ENCODE measurements at places on chromosomes 7 and 10. TPM values are rescaled to one million over a fixed set of nuclear protein-coding genes. Genes with fewer than 3 reads are reported as not detected.

DNA sequence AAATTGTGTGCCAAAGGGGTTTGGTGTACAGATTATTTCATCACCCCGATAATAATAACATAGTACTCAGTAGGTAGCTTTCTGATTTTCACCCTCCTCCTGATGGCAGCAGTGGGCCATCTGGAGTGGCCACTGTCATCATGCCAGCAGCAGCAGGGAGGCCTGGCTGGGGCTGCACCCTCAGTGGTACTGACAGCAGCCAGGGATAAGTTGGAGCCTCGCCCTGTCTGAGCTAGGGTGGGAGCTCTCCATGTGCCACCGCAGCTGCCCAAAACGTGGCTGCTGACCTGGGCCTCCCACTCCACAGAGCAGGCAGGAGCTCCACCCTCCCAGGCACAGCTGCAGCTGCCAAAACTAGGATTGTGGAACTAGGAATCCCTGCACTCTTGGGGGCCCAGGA is 700.8 kb upstream of the KCND2 start:
- DNase-seq = no peak

GRCh38 chr10:13815756-13816155 is 229.0 kb downstream of the PRPF18 start:
- DNase-seq = no peak

The MBL2 gene
- not detected for polyA plus RNA-seq

GRCh38 chr10:126930131-126930882 is 25.1 kb downstream of the DOCK1 start:
- no peak for DNase-seq

DNA sequence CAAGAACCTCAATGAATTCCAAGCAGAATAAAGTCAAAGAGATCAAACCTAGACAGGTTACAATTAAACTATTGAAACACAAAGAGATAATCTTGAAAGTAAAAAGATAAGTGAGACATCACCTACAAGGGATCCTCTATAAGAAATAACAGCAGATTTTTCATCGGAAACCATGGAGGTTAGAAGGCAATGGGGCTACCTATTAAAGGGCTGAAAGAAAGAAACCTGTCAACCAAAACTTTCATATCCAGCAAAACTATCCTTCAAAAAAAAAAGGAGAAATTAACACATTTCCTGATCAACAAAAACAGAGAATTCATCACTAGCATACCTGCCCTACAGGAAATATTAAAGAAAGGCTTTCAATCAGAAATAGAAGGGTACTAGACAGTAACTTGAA is 244.9 kb downstream of the ARHGAP12 start:
- DNase-seq = peak; percentile 7

The FRMD4A gene
- polyA plus RNA-seq = 2.5 TPM

GRCh38 chr10:113712024-113712423 is 32.3 kb downstream of the CASP7 start:
- no peak for DNase-seq

GRCh38 chr7:53531-53930 is 138.8 kb upstream of the FAM20C start:
- DNase-seq = no peak

The MYPN gene
- polyA plus RNA-seq = 1.5 TPM

- no peak for DNase-seq
Measured at GRCh38 chr7:112721366-112721765, 68.8 kb downstream of the TMEM168 start.

GRCh38 chr10:75672111-75672671 is 240.8 kb downstream of the LRMDA start:
- DNase-seq = no peak

The MGMT gene
- polyA plus RNA-seq = 4.3 TPM

The ITIH5 gene
- 0.05 TPM for polyA plus RNA-seq

The MYL10 gene
- not detected for polyA plus RNA-seq

The MAGI2 gene
- polyA plus RNA-seq = 0.53 TPM

The ANKRD61 gene
- 0.49 TPM for polyA plus RNA-seq

DNA sequence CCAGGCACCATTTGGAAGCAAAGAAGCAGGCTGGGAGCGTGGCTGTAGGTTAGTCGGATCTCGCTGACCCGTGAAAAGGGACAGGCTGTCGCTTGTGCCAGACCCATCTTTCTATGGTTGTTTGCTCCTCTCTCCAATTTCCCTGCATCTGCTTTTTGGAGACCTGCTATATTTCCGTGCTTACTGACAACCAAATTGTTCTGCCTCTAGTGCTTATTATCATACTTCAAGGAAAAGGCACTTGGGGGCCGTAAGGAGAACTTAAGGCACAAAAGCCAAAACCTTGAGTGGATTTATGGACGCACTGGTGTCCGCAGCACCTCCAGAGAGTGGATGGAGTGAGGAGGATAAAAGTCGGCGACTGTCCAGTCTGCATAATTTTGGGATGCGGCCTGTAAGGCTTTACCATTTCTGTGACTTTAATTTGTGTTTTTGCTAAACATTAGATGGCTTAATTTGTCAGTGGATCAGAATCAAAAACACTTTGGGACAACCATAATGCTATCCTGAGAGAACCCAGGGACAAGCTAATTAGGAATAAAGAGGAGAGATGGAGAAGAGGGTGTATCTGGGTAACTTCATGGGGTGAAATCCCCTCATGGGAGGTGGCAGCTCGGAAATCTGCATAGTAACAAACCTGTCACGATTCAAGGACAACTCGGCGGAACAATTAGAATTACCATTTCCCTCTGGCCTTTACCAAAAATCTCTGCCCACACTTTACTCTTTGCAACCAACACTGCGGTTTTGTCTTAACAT is 206.7 kb downstream of the HDAC9 start:
- DNase-seq = no peak

The CALHM1 gene
- polyA plus RNA-seq = not detected

GRCh38 chr7:105887569-105888189 is 11.3 kb upstream of the ATXN7L1 start:
- no peak for DNase-seq

- no peak for DNase-seq
Measured at GRCh38 chr7:55050281-55050680, 31.5 kb downstream of the EGFR start.

The DBF4 gene
- 28.2 TPM for polyA plus RNA-seq

DNA sequence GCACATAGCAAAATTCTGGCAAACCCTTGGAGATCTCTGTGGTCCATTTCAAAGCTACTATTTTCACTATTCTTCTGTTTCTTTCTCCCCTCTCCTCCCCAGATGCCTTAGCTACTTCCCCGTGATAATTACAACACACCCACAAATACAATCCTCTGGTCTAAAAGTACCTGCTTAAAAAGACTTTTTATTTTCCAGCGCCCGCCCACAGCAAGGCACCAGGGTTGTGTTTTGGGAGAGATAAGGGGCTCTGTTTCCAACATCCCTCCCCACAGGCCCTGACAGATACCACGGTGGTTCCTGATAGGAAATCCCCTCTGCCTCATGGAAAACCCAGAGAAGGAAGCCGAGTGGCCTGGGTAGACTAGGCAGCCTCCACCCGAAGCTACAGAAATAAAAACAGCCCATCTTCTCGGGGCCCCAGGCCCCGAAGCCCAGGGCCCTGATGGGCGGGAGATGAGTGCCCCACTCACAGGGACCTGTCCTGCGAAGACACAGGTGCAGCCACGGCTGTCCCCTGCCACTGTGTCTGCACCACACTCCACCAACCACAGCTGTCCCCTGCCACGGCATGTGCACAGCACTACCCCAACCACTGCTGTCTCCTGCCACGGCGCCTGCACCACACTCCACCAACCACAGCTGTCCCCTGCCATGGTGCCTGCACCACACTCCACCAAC is 19.7 kb downstream of the CALML5 start:
- DNase-seq = no peak

DNA sequence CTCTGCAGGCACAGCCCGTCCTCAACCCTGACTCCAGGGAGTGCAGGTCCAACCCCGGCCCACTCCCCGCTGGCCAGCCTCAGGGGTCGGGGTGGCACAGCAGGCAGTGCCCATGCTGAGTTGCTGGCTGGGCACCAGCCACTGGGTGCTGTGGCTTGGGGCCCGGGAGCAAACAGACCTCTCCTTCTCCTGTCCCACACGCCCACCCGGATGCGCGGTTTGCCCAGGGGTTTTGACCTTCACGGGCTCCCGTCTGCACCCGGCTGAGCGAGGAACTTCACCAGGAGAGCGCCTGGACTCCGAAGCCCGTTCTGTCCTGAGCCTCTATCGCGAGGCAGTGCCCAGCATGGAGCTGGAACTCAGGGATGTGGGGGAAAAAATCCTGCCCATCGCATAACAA is 2.6 kb upstream of the GRIFIN start:
- DNase-seq = no peak

The PRPF18 gene
- 22.3 TPM for polyA plus RNA-seq

The FAM180A gene
- not detected for polyA plus RNA-seq

The ELFN1 gene
- polyA plus RNA-seq = 0.09 TPM

The PRRT4 gene
- polyA plus RNA-seq = 0.16 TPM

The NUP42 gene
- 27.7 TPM for polyA plus RNA-seq

- no peak for DNase-seq
Measured at GRCh38 chr7:84249656-84250055, 55.1 kb upstream of the SEMA3A start.

The CDC14C gene
- polyA plus RNA-seq = 0.06 TPM

DNA sequence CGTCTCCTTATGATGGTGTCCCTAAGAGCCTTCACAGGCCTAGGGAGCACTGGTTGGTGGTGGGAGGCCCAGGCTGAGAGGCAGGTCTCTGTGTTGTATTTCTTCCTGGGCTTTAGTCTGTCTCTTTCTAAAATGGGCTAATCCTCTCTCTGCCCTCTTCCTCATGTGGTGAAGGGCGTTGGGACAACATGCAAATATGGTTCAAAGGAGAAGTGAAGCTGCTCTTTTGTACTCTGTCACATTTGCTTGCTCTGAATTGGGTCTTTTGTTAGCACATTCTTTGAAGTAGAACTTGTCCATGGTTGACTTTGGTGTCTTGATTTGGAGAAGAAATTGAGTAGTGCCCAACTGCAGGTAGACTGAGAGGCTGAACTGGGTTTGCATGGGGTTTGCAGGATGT is 814 bp downstream of the HK1 start:
- DNase-seq = no peak

DNA sequence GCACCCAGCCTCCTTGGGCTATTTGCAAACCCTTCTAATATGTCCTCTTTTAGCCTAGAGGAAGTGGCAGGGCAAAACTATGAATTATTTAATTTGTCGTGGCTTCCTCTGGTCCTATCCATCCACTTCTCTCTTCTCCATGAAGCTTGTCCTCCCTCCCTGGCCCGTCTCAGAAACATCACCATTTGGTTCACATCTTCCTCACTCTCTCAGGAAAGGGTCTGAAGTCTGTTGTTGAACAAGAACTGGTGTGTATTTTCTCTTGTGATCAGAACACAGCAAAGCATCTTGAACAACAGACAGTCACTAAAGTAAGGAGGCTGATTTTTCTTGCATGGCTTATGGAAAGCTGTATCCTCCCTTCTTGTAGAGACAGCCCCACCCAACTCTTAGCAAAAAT is 550.1 kb upstream of the NRP1 start:
- DNase-seq = no peak

DNA sequence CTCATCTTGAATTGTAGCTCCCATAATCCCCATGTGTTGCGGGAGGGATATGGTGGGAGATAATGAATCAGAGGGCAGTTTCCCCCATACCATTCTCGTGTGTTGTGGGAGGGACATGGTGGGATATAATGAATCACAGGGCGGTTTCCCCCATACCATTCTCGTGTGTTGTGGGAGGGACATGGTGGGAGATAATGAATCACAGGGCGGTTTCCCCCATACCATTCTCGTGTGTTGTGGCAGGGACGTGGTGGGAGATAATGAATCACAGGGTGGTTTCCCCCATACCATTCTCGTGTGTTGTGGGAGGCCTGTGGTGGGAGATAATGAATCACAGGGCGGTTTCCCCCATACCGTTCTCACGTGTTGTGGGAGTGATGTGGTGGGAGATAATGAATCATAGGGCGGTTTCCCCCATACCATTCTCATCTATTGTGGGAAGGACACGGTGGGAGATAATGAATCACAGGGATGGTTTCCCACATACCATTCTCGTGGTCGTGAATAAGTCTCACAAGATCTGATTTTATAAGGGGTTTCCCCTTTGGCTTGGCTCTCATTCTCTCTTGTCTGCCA is 271.0 kb downstream of the MAD1L1 start:
- no peak for DNase-seq

The PLEKHS1 gene
- polyA plus RNA-seq = 0.08 TPM

DNA sequence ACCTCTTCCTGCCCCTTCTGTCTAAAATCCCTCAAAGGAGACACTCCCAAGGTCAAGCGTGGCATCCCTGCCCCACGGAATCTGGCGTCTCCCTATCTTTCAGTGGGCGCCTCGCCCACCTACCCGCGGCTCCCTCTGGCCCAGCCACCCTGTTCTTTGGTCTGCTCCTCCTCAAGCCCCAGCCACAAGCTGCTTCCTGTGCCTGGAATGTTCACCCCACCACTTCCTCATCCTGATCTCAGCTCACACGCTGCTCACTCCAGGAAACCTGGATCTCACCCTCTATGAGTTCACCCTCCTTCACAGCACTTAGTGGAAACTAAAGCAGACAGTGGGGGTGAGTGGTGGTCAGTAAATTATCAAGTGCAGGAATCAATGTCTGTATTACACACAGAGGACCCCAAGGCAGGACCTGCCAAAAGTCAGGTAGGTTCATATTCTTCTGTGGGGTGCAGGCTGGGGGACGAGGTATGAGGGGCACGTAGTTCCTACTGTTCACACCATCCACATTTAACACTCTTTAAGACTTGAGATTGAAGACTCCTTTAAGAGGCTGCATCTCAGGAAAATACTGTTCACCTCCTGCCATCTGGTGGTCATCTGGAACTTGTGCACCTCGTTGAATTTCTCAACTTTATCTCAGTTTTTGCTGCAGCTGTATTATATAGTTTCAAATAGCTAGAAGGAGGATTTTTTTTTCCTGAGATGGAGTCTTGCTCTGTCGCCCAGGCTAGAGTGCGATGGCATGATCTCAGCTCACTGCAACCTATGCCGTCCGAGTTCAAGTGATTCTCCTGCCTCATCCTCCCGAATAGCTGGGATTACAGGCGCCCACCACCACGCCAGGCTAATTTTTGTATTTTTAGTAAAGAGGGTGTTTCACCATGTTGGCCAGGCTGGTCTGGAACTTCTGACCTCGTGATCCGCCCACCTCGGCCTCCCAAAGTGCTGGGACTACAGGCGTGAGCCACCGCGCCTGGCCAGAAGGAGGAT is 166.6 kb downstream of the ARHGAP21 start:
- DNase-seq = peak; percentile 44

GRCh38 chr7:44236333-44236728 is 35.6 kb downstream of the YKT6 start:
- no peak for DNase-seq

DNA sequence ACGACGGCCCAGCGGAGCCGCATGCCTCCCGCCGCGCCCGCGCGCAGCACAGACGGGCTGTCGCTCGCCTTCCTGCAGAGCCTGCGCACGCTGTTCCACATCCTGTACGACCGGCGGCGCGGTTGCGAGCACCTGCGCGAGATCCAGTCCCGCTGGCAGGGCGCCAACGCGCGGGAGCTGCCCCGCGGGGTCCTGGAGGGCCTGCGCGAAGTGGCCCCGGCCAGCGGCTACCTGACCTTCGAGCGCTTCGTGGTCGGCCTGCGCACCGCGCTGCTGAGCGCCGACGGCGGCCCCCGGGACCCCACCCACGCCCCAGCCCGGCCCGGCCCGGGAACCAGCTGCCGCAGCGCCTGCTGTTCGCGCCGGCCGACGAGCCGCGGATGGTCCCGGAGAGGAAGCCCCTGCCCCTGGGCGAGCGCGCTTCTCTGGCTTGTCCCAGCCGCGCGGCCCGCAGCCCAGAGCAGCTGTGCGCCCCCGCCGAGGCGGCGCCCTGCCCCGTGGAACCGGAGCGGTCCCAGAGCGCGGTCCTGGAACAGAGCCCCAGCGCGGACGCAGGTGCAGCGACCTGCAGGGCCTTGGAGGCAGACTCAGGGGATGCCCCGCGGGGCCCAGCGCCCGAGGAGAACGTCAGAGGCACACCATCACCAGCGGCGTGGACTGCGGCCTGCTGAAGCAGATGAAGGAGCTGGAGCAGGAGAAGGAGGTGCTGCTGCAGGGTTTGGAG is 25.3 kb upstream of the ZNF716 start:
- DNase-seq = no peak

All from A549 (cell line).